ENCODE measurements at places on chromosomes 7 and 10.

DNA sequence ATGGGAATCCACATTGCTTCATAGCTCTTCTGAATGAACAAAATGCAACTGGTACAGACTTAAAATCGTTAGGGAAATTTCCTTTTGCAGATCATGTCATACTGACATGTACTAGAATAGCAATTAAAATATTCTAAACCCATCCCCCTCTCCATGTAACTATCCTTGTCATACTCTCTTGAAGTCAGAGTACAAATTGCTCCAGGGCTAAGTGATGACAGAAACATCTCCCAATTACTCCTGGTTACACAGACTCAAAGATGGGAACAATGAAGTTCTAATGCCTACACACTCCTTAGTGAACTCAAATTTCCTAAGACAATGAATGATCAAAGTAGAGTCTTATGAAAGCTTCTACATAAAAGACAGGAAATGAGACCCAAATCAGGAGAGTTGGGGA, 87.2 kb downstream of the PDE1C start:
- DNase-seq = no peak

DNA sequence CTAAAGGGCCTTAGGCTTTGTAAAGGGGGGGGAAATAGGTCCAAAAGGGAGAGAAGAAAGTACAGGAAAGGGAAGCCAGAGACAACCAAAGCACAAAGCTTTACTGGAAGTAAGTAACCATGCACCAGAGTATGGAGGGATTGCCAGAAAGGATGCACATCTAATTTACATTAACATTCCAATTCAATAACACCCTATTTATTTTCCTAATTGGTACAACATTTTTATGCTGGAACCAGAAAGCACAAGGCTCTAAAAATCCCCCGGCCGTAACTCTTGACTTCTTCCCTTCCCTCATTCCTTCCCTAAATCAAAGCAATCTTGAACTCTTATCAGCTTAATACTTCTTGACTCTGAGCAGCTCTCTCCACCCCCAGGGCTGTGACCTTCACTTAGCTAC, 400.0 kb upstream of the CELF2 start:
- no peak for DNase-seq

- DNase-seq = no peak
Observed at GRCh38 chr10:121426307-121426706, 171.9 kb downstream of the FGFR2 start.

DNA sequence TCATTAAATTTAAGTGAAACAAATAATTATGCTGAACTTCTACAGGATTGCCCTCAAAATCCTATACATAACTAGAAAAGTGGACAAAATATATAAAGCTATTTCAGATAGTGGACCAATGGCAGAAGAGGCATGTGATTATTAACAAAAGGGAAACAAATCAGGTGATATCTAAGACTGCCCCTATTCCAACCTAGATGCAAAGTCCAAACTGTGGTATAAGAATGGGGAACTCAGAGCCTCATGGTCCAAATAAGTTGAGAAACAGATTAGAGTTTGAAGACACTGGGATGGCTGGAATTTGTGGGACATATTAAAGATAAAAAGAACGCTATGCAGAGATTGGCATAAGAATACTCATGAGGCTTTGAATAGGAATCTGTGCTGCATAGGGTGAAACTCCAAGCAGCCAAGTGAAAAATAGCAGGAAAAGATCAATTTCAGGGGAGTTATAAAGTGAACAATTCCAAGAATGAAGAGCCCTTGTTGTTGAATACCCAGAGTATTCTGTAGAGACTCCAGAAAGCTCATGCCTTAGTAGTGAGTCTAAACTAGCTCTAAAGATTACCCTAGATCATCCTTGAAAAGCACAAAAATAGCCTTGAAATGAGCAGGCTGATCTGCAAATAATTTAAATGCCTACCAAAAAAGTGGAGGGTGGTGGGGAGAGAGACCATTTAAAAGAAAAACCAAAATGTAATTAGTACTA, 152.4 kb downstream of the IMMP2L start:
- DNase-seq = no peak

GRCh38 chr7:83517035-83517700, 131.8 kb downstream of the SEMA3E start:
- no peak for DNase-seq

- DNase-seq = no peak
Observed at GRCh38 chr10:86001521-86001920, 365.1 kb downstream of the GRID1 start.

GRCh38 chr10:17703706-17704105, 48.3 kb upstream of the TMEM236 start:
- DNase-seq = no peak

- DNase-seq = no peak
Observed at GRCh38 chr7:19415123-19415522, 269.9 kb upstream of the FERD3L start.

GRCh38 chr10:104540181-104540580, 100.9 kb upstream of the SORCS3 start:
- DNase-seq = no peak

Measured in CD4-positive, alpha-beta T cell treated with Interleukin-17A for 1 hour (primary cell).